ENCODE measurements at places on chromosomes 5 and 9.

DNA sequence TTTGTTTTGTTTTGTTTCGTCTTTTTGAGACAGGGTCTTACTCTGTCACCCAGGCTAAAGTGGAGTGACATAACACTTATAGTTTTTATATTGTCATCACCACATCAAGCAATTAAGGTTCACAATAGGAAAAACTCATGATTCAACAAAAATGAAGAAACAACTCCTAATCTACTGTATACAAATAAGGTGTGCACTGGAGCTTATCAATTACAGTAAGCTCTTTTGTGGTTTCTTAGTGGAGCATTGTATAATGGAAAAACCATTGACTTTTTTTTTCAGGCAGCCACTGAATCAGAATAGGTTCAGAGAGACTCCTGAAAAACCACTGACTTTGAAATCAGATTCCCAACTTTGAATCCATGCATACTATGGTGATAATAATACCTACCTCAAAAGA, 10.8 kb upstream of the PLIN2 start:
- DNase-seq: no peak

DNA sequence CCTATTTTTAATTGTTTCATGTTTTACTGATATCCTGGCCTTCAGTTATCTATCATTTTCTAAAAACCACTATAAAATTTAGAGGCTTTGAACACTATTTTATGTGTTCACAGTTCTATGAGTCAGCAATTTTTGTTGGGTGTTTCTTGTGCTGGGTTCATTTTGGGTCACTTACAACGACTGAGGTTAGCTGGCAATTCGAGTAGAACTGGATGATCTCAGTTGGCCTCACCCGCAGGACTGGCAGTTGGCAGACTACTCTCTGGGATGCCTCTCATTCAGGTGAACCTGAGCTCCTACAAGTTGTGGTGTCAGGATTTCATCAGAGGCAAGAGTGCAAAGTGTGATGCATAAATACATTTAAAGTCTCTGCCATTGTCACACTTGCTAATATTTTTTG, 151.0 kb upstream of the PAPPA start:
- no peak for DNase-seq

GRCh38 chr5:135831851-135832555, 2.5 kb upstream of the SLC25A48 start:
- no peak for DNase-seq

- DNase-seq: no peak
Observed at GRCh38 chr9:89497257-89497963, 503 bp downstream of the SEMA4D start.

DNA sequence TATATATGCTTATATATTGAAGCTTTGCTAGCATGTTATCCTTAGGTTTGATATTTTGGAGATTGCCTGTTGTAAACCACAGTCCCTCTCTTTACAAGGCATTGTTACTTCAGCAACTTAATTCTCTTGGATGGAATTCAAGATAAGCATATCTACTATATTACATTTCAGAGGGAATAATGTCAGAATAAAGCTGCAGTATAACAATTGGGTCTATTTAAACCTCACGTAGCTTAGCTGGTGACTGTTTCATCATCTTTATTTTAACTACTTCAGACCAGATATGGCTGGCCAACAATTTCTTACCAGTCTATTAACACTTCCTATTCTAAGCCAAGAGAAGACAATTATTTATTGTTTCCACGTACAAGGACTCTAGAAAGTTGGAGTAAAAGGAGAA, 27.1 kb downstream of the ZCCHC10 start:
- DNase-seq: no peak

DNA sequence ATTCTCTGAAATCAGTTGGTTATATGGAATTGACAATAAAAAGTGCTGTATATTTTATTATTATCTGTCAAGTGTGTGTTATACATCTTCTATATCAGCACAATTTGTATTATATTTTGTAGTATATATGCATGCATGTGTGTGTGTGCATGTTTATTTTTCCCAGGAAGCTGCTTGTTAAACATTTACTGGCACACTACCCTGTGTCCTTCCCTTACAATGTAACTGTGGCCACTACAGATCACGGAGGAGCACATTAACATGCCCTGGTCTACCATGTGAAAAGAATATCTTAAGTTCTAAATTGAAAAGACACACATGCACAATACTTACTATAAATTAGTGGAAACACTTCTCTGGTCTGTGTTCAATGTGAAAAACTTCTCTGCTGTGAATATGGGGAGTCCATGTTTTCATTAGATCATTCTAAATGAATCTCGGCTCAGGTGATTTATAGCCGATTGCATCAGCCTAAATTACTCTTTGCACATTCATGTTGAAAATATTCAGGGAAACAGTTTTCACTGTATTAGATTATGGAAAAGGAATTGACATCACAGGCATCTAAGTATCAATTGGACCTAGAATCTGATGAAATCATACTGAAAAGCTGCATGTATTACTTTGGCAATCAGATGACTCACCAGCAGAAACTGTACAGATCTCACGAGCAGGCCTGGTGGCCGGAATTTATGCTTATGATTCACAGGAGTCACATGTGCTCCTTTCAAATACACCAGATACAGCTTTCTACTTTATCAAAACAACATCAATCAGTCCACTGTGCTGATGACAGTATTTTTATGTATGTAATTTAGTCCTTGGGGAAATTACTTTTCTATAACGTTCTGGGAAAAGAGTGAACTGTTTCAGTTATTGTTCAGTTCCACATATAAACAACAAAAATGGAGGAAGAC, 39.4 kb downstream of the LURAP1L start:
- DNase-seq: peak; percentile 41

DNA sequence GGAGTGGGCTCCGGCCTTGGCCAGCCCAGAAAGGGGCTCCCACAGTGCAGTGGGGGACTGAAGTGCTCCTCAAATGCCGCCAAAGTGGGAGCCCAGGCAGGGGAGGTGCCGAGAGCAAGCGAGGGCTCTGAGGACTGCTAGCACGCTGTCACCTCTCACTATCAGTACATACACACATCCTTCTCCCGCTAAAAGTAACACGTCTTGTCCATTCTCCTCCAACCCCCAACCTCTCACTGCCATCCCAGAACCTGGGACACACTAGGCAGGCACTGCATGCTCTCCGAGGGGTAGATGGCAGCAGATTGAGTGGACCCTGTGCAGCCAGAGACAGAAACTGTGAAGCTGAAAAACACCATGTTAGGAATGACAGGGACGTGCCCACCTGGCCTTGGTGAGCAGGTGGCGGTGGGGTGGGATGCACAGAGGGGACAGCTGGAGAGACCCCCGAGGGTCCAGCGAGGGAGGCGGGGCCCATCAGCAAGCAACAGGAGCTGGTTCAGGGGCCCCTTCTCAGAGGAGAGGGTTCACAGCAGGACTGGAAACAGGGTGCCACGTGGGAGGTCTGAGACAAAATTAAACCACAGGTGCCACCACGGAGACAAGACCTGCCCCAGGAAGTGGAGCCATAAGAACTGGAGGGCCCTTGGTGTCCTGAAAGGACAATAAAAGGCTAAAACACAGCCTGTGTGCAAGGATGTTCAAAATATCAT, 16.9 kb downstream of the SEMA4D start:
- no peak for DNase-seq

DNA sequence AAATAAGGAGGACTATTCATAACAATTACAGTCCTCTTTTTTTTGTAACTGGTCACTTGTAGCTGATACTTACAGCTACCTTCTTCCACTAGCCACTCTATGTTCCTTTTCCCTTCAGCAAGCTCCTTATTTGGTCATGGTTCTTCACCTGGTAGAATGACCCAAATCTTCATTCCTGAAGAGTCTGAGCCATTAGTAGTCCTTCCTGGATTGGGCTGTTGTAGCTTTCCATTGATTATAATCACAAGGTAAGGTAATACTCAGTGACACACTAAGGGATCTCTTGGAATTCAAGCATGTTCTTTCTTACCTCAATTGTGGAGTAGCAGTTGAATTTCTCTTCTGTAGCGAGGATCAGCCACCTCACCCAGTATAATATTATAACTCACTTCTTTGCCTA, 25.5 kb upstream of the ITGA2 start:
- no peak for DNase-seq

- DNase-seq: peak; percentile 50
Observed at GRCh38 chr9:95516734-95517558, at the start of gene PTCH1. Gene PTCH1 (minus strand): TSS chr9:95516971.

DNA sequence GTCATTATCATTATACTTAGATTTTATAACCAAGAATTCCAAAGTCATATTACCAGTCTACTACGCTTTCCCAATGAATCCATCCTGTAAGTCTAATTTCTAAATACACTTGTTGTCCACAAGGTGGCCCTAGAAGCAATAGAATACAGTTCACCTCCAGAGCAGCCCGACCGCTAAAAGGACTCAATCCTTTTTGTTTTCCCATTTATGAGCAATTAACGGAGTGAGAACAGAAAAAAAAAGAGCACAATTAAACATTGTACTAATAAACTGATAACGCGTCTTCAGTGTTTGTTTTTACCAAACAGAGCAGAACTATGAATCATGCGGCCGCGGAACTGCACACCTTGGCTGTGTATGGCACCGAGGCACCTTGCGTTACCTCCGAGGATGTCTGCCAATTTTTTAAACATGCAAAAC, 160.7 kb upstream of the DAPK1 start:
- DNase-seq: no peak

DNA sequence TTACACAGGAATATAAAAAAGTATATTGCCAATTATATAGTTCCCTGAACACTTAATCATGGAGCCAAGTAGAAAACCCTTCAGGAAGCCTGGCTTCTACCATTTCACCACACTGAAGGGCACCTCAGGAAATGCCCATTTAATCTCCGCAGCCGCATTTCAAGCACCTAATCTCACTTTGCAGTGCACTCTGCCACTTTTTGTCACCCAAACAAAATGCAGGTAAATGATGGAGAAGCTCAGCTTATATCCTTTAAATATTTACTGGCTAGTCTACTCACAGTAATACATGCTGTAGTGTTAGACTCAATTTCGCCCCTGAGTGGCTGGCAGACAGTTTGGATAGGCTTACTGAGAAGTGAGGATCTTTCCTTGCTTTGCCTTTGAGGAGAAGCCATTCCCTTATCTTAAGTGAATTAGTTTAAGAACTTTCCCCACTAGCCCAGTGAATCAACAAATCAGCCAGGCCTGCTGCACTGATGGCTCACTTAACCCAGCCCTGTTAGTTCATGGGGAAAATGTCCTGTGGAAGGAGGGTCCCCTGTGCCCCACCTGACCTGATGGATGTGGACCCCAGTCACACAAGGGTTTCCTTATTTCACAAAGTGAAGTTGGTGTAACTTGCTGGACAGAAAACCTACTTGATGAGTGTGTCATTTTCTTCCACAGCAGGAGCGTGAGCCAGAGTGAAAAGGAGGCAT, 209.7 kb downstream of the CAAP1 start:
- DNase-seq: no peak

- no peak for DNase-seq
Observed at GRCh38 chr9:135790356-135790755, 88.4 kb downstream of the KCNT1 start.

DNA sequence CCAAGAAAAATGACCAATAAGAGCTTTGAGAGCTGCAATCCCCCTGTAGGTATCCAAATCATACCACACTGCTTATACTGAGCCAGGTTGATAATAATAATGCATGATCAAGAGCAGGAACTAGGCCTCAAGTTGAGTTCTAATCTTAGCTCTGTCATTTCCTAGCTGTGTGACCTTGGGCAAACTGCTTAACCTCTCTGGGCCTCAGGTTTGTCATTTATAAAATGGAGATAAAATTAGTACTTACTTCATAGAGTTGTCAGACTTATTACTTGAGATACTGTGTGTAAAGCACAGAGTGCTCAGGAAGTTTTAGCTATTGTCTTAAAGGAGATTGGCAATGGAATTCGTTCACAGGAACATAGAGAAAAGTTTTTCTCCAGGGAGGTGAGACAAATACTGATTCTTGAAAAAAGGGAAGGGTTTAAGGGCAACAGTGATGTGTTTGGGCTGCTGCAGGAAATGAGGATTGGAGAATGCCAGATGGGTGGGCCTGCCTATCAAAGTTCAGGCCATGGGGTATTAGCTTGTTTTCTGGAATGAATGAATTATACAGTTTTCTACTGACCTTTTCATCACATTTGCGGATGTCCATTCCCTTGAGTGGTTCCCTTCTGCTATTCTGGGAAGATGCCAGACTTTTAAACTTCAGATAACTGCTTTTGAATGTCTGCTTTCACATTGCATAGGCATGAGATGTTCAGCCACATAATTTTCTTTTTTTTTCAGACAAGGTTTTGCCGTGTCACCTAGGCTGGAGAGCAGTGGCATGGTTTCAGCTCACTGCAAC, 10.2 kb upstream of the ATP6V0E1 start:
- no peak for DNase-seq

DNA sequence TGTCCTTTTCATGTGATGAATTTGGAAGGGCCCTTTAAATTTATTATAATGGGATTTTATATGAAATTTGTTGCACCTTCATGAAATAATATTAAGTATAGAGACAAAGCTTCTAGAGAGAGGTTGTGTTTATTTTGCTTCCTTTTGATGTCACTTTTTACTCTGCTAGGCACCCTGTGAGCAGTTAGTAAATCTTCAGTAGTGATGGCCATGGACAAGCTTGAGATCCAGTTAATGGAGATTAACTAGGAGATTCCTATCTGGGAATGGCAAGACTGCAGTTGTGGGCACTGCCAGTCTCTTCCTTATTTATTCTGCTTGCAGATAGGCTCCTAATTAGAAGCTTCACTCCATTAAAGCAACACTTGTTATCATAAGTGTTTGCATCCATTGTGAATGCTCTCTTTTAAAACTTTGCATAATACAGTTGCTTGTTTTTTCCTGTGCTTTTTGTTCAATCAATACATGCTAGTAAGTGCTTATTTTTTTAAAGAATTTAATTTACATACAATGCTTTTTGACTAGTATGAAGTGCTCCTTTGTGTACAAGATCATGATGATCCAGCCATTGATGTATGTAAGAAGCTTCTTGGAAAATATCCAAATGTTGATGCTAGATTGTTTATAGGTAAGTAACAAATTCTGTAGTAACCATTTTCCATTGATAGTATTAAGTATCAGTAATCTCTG, 25.9 kb downstream of the UGCG start:
- DNase-seq: no peak

DNA sequence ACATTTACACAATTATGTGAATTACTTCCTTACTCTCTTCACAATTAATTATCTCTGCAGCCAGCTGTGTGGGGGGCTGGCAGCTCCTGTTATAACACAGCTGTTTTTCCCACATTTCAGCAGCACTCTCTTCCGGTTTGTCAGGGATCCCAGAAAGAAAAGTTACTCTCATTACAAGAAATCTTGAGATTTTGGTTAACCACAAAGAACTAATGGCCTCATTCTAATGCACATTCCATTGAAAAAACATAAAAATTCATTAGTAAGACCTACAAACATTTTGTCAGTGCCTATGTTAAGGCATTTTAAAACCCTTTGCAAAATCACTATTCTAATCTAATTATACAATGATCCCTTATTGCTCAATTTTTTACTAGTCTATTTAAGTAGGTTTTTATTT, 64.1 kb downstream of the PDE4D start:
- DNase-seq: no peak

GRCh38 chr9:11103525-11103924, 490.7 kb upstream of the PTPRD start:
- DNase-seq: no peak

- no peak for DNase-seq
Observed at GRCh38 chr5:124876983-124877382, 130.5 kb upstream of the ZNF608 start.

Data from uterus (tissue), 4 donors.